DMS 273 treated with DMSO at 0.1 percent for 48 hours (cell line): ENCODE measurements at places on chromosomes 4 and X.

DNA sequence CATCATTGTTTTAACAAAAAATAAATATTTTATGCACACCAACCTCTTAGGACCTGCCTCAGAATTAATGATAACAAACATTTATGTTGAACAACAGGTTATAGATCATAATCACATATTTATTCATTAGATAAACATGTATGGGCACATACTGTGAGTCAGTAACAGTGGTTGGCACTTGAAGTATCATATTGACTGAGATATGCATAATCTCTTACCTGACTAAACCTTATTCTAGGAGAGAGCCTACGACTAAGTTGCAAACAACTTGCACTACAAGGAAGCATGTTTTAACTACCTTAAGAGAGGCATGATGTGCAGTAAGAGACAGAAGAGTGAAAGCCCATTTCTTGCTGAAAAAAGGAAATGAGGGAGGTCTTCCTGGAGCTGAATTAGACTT, 6.5 kb upstream of the DACH2 start:
- DNase-seq: no peak

GRCh38 chr4:10021653-10022023, 341 bp upstream of the SLC2A9 start:
- DNase-seq: no peak

- no peak for DNase-seq
These were observed 64.9 kb downstream of the GRID2 start for GRCh38 chr4:92368653-92369052.

GRCh38 chr4:32789026-32789608, 2068.9 kb downstream of the PCDH7 start:
- DNase-seq: no peak

GRCh38 chrX:134760650-134761049, 102.4 kb upstream of the PLAC1 start:
- DNase-seq: peak; percentile 54

- DNase-seq: no peak
These were observed 1050.0 kb upstream of the INTU start for GRCh38 chr4:126582737-126583136.

DNA sequence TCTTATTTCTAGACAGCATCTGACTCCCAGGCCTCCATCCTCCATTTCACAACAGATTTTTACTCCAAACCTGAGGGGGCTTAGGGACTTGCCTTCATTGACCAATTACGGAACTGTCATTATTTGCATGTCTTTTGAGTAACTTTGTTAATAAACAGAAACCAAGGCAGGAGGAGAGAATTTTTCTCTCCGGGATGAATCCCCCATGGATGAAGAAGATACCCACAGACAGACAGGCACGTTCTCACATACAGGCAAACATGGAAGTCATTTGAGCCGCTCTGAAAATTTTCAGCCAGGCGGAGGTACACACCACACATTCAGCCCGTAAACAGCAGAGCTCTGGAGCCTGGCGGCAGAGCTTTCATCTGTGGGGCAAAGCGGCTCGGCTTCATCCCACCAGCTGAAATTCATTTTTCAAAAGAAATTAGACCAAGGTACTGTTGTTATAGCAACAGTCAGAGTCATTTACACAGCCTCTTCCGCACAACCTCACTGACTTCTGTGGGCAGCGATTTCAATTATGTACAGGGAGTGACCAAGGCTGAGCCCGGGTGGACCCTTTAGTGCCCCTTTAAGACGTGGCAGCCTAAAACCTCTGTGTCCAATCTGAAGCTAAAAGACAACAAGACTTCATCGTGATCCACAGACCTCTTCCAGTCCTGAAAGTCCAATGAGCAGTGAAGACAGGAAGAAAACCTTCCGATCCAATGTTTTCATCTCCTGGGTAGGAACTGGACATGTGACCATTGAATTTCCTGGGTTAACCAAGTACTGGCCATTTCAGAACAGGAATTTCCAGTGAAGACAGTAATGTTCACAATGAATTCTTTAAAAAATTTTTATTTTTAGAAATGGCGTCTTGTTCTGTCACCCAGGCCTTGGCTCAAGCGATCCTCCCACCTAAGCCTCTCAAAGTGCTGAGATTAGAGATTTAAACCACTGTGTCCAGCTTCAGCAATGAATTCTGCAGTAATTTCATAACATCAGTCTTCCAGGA, 237.0 kb downstream of the MGST2 start:
- DNase-seq: no peak
